ENCODE measurements at places on chromosomes 12 and 14.

- no peak for DNase-seq
Observed at GRCh38 chr12:69732088-69732487, 6.6 kb upstream of the RAB3IP start.

DNA sequence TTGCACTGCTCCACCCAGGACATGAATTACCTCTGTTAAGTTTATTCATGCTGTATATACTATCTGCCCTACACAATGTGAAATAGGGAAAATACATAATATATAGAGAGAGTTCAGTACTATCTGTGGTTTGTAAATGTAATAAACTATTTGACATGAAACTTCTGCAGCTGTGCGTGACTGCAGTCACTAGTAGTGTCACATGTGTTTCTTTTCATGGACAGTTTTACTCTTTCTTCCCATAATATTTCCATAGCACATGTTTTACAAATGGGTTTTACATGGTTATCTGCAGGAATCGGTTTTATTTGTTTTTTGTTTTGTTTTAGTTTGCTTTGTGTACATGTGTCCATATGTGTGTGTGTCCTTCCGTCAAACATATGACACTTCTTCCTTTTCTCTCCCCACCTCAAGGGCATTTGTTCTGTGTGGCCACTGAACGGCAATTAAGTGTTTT is 1644.1 kb upstream of the FLRT2 start:
- DNase-seq: no peak

GRCh38 chr12:16285586-16285985 is 8.1 kb upstream of the SLC15A5 start:
- DNase-seq: no peak

- DNase-seq: peak; percentile 15
Observed at GRCh38 chr14:76710056-76711010, 50.9 kb upstream of the VASH1 start.

GRCh38 chr14:57870686-57871457 is 5.0 kb upstream of the SLC35F4 start:
- no peak for DNase-seq

DNA sequence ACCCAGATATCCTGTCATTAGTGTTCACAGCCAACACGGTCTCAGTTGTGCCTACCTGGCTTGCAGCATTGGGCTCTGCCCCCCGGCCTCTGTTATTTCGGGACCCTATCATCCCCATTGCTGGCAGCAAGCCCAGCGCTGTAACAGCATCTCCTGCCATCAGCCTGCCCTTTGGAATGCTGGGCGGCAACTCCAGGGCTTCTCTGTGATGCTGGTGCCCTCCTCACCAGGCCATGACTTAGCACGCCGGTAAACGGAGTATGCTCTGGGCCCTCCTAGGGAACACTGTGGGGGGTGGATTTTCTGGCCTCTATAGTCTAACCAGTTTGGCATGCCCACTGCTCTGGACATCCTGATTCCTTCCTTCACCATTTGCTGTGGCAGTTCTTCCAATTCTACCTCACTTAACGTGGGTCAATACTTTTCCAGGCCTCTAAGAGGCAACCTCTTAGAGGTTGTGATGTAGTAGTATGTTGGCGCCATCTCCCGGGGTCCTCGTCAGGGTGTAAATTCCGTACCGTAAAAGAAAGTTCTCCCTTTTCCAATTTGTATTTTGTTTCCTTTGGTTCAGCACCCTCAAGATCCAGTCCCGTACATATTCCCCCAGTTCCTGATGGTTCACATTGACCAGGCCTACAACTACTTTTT is 80.0 kb downstream of the SINHCAF start:
- no peak for DNase-seq

GRCh38 chr12:110349514-110350151 is 53.9 kb downstream of the ANAPC7 start:
- DNase-seq: peak; percentile 26

DNA sequence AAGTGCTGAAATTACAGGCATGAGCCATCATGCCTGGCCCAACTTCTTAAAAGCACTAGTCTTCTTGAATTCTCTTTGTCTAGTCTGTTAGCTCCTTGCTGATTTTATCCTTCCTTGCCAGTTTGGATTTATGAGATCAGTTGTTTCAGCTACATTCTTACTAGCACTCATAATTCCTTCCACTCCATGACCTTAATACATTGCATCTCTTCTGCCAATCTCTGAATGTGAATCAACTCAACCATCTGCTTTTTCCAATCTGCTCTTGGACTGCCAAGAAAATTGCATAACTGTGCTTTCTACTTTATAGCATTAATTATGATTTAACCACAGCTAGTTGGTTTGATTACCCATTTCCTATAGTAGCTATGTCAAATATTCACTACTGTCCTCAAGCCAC is 14.9 kb upstream of the HEATR5A start:
- no peak for DNase-seq

DNA sequence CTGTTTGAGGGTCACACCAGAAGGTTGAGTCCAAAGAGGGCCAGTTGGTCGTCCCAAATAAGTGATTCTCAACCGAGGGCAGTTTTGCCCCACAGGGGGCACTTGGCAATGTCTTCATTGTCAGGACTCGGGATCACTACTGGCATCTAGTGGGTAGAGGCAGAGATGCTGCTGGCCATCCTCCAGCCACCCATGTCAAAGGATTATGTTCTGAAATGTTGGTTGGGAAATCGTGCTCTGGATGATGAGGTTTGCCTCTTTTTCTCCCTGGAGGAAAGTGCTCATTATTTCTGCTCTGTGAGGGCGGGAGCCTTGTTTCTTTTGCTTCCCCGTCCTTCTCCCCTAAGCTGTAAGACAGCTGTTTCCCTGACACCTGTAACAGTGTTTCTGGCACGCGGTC is 3.6 kb downstream of the ZNF839 start:
- DNase-seq: no peak

DNA sequence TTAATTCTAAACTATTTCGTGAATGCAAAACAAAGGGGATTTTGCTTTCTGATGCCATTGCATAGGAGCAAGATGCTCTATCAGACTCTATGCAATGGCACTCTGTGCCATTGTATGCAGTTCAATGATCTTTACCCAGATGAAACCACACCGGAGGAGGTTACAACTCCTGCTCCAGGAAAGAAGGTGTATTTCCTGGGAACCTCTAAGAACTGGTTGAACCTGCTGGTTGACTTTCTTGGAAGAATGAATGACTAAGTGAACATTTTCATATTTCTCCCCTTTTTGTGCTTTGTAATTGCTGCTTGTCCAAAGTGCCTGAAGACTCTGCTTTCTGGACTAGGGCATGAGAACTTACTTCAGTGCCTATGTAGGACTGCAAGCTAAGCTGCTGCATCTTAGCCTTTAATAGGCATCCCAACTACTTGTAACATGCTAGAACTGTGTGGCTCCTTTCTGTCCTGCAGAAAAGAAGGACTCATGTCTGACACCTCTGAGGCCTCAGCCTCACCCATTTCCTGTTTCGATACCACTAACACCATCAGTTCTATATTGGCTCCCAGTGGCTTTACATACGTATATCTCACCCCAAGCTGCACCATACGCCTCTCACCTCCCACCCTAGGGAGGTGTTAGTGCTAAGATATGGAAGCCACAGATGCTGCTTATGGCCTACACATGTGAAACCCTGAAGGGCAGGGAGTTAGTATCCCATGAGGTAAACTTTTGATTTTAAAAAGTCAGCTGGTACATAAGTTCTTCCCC is 193.5 kb upstream of the CNOT2 start:
- DNase-seq: peak; percentile 5

GRCh38 chr12:113299619-113300237 is 35.2 kb downstream of the SLC8B1 start:
- DNase-seq: no peak

- no peak for DNase-seq
Observed at GRCh38 chr14:93733231-93733630, 55.1 kb downstream of the PRIMA1 start.

- DNase-seq: no peak
Observed at GRCh38 chr14:50778721-50779483, 52.1 kb downstream of the NIN start.

- no peak for DNase-seq
Observed at GRCh38 chr14:75494896-75495295, 27.4 kb upstream of the BATF start.

- DNase-seq: no peak
Observed at GRCh38 chr12:106682594-106683234, 91.8 kb upstream of the RIC8B start.

DNA sequence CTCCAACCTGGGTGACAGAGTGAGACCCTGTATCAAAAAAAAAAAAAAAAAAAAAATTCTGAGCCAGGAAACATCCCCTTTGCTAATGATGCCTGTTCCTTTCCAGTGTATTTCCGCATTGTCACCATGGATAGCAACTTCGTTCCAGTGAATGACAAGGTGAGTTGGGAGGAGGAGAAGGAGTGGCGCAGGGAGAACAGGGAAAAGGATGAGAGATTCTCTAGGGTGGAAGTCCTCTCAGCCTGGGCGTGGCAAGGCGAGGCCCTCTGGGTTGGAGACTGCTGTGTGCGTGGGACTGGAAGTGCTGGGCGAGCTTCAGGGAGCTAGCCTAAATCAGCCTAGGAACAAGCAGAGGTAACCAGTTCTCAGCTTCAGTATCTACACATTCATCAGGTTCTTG is 7.2 kb downstream of the A2ML1 start:
- DNase-seq: no peak

- no peak for DNase-seq
Observed at GRCh38 chr12:132346471-132347175, 17.2 kb upstream of the GALNT9 start.

- DNase-seq: no peak
Observed at GRCh38 chr12:31582155-31582554, 8.8 kb downstream of the DENND5B start.

DNA sequence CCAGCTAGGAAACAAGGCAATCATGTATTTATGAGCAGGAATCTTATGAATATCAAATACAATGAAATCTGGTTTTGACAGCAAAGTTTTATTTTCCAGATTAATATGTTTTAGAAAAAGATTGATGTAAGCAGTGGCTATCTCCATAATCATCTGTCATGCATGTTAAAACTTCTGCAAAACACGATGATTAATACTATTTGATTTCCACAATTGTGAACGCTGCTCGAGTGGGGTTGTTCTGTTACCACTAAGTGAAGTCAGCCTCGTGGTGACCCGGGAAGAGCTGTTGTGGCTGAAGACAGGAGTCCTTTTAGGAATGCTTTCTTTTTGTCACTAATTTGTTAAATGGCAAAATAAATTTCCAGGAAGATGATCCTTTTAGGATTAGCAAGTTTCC is 9.4 kb downstream of the CFAP251 start:
- no peak for DNase-seq

- DNase-seq: no peak
Observed at GRCh38 chr14:89588016-89588415, 171.0 kb upstream of the FOXN3 start.

DNA sequence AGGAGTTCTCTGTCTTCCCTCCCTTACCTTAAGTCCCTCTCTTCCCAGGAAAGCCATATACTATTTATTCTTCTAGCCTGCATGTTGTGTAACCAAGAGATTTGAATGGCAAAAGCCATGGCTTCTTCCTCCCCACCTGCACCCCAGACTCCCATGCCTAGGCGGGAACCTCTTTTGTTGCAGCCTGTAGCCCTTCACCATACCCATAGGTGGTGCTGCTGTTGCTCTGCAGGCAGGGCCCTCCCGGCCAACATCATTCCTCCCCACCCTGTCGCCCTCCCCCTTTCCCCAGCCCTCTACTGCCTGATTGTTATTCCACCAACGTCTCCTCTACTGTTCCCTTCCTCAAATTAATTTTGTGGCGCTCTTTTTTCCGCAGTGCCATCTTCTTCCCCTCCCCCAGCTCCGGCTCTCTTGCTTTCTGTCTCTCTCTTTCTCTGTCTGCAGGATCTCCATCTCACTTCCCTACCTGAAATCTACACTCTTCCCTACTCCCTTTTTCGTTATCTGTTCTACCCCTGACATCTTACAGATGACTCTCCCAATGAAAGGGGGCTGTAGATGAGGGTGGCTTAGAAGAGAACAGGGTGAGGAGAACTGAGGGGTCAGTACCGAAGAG is 13.8 kb downstream of the NGDN start:
- DNase-seq: no peak

- no peak for DNase-seq
Observed at GRCh38 chr12:128911861-128912260, 58.6 kb downstream of the GLT1D1 start.

DNA sequence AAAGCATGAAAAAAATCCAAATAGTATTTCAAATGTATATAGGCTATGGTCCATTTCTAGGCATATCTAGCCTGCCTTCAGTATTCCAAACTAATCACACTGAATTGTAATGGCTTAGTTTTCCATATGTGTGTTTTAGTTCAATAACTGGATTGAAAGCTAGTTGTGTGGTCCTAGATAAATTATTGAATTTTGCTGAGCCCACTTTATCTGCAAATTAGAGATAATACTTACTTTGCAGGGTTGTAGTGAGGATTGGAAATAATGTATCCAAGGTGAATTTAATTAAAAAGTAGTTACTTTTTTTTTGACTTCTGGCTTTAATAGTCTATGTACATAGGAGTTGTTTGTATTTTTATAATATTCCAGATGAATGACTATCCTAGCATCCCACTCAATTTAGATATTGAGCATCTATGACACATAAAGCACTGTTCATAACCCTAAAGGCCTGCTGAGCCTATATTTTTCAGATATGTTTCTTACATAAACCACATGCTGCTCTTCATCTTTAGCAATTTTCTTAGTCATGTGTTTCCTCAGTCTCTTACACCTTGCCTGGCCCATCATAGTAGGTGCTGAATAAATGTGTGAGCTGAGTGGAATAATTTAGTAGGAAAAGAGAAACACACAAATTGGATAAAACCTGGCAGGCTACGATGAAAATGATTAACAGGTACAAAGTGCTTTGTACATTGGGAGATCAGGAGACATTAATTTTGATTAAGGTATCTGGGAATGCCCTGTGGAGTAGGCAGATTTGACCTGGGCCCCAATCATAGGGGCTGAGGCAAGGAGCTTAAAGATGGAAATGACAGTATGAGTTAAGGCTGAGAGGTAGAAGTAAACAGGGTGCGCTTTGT is 1.1 kb upstream of the ATP23 start:
- DNase-seq: no peak

DNA sequence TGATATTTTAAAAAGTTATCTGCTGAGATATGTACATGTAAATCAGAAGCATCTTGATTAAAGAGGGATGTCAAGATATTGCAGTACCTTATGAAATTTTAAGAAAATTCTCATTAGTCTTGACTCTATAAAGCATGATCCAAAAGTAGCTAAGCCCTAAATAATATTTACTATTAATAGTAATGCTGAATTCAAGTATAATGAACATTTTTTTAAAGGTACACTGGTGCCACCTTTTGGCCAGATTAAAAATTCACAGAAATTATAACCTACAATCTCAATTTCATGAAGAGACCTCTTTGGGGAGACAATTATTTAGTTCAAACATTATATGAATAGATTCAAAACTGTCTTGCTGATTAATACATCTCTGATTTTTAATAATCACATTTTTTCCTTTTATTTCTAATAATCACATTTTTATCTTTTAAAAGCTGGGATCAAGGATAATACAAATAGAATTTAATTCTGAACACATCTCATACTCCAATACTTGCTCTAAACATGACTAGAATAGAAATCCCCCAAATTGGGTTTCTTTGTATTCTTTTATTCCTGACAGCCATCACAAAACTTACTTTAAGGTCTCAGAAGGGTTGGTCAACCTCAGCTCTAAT is 13.4 kb downstream of the AKAP5 start:
- no peak for DNase-seq

- no peak for DNase-seq
Observed at GRCh38 chr12:104577581-104577981, 120.8 kb downstream of the CHST11 start.

GRCh38 chr14:20441461-20441860 is 5.5 kb upstream of the KLHL33 start:
- no peak for DNase-seq

- no peak for DNase-seq
Observed at GRCh38 chr12:83848702-83849101, 1063.9 kb downstream of the SLC6A15 start.

Data from activated gamma-delta T cell treated with Interleukin-2 at 50 U/mL for 16 hours (primary cell).